ENCODE measurements at places on chromosomes 3 and 15. TPM values are rescaled to one million over a fixed set of nuclear protein-coding genes. Genes with fewer than 3 reads are reported as not detected.

DNA sequence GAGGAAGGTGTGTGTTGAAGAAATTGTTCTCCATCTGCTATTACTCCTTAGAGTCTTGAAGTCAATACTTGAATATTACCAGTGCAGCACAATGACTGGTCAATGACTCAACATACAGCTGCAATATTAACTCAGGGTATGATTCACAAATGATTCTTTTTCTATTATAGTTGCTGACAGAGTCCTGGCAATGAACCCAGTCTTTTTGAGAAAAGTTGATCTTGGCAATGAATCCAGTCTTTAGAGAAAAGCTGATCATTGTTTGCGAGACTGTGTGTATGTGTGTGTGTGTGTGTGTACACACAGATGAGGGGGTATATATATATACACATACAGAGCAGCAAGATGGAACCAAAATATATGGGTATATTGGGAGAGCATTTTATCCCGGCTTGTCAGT is 315.1 kb downstream of the ZNF385D start:
- no peak for DNase-seq

- no peak for DNase-seq
Observed at GRCh38 chr3:151008699-151009098, 36.2 kb upstream of the CLRN1 start.

DNA sequence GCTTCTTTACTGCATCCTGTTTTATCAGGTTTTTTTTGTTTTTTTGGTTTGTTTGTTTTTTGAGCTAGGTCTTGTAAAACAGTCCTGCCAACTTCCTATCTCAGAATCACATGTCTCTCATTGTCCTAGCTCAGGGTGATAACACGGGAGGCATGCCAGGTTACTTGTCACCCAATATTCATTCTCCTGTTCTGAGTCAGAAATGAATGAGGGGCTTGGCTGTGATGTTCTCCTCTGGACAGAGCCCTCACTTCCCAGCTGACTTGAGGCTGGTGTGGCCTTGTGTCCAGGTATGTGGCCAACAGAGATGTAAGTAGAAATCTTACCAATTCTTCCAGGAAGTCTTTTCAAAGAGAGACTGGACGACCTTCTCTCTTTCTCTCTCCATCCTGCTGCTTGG is 317.0 kb downstream of the GABRB3 start:
- no peak for DNase-seq

DNA sequence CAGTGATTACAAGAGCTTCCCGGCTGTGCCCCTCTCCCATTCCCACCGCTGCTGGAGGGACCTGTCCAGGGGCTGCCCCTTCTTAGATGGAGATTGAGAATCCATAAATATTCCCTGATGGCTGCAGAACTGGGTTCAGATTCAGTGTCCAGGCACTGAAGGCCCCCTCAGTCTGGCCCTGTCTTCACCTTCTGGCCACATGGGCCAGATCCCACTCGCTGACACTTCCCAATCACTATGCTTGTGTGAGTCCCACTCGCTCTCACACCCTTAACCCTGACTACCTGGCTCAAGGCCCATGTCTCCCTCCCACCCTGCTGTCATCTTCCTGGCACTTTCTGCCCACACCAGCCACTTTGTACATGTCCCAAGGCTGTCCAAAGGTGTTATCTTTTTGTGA is 15.5 kb upstream of the MRPS22 start:
- no peak for DNase-seq

DNA sequence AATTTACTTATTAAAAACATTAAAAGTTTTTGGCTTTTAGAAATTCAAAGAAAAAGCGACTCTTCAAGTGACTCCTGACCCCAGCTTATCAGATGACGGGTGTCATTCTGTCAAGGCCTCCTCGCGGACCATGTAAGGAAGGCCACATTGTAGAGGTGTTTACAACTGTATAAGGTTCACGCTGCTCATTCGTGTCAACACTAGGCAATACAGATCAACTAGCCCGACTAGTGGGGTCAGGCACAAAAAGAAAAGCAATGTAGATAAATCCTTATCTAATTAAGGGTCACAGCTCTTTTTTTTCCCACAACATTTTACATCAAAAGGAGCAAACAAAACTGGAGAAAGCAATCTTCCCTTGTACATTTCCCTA is 207.5 kb upstream of the NR2F2 start:
- no peak for DNase-seq

DNA sequence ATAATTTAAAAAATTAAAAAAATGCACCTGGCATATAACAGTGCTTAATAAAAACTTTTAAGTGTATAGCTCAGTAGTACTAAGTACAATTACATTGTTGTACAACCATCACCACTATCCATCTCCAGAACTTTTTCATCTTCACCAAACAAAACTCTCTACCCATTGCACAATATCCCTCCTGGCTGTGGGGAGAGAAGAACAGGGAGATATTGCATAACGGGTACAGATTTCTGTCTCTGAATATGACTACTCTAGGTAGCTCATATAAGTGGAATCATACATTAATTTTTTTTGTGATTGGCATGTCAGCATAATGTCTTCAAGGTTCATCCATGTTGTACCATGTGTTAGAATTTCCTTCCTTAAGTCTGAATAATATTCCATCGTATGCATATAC is 91.0 kb upstream of the PLAAT1 start:
- no peak for DNase-seq

DNA sequence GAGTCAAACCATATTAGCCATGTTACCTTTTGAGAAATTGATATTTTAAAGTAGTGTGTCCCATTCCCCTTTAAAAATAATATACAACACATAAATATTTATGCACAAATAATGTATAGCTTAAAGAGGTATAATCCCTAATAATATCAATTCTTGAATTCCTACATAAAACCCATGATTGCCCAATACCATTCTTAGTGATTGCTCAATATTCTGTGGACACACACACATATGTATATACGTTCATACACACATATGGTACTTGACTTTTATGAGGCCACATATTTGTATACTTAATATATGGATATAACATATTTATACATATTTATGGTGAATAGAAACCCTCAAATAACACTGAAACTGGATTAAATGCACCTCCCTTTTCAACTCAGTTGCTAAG is 367.4 kb downstream of the ZBBX start:
- DNase-seq, result no peak

DNA sequence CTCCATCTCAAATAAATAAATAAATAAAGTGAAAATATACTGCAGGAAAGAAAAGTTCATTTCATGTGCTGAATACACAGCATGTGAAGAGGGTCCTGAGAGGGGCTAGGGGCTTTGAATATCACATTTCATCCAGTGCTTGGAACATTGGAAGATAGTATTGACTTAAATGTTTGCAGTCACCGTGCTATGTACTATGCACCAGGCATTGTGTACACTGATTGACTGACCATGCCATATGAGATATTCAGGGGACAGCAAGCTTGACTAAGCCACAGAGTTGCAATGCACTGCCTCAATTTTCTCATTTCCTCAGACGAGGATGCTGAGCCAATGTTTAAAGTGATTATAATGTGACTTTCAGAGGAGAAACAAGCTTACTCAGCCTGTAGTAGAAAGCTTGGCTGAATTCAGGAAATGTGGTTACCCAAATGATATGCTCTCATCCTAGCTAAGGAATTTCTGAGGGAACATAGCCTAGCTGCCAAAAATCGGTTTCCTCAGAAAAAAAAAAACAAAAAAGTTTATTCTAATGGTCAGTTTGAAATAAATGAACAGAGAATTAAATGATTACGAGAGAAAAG is 557.9 kb downstream of the FGF12 start:
- DNase-seq, result no peak

- peak; percentile 85 for DNase-seq
Observed at GRCh38 chr15:73924171-73924921, 1.9 kb upstream of the LOXL1 start.

DNA sequence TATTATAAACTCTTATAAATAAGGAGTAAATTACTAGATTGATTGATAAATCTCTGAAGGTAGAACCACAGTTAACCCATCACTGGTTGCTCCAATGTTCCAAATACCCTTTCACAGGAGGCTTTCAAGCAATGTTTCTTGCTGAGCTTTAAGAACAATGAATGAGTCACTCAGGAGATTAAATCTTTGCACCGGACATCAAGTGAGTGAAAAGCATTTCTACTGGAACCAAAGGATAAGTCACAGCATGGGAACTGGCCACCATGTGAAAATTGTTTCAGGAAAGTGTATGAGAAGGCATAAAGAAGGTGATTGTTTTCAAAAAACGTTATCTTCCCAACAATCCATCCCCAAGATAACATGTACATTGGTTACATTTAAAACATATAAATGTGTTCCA is 90.6 kb downstream of the CNTN3 start:
- no peak for DNase-seq

- DNase-seq, result no peak
Observed at GRCh38 chr15:26049900-26050657, 187.0 kb upstream of the ATP10A start.

DNA sequence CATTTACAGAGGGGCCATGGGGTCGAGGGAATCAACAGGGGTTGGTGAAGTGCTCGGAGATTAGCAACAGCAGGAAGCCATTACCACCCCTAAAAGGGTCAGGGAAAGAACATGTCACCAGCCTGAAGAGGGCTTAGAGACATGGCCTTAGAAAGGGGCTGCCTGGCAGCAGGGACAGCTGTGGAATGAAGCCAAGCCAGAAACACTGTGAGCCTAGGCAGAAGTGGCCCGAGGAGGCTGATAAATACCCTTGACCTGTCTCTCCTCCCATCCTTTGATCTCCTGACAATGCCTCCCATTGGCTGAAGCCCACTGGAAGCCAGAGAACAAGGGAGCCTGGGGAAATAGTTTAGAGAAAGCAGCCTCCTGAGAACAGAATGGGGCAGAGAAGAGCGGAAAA is 31.4 kb downstream of the GPD1L start:
- no peak for DNase-seq

GRCh38 chr3:64190517-64191515 is 34.5 kb downstream of the PRICKLE2 start:
- no peak for DNase-seq

DNA sequence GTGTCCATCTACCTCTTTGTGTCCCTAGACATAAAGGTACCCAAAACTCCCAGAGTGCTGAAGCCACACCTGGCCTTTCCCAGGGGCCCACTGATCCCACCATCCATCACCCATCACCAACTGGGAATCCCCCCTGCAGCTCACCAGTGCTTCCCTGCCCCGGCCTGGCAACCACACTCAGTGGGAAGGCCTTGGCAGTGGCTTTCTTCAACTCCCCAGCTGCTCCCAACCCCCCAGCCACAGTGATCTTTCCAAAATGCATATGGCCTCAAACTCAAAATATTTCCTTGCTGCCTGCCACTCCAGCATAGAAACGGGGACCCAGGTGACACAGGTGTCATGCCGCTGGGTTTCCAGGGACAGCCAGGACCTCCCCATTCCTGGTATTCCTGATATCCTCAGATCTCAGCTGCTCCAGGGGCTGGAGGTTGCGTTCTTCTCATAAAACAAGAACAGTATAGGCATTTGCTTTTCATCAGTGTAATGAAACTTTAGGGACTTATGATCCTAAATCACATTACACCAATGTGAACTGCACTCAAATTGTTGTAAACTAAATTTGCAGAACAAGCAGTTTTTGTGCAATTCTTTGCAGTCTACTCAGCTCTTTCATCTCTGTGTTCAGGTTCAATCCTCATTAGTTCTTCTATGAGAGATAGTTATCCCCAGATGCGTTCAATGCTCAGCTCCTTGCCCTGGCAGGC is 1.3 kb downstream of the OCA2 start:
- DNase-seq, result no peak

GRCh38 chr15:74763416-74763815 is 14.8 kb downstream of the CYP1A2 start:
- DNase-seq, result no peak

DNA sequence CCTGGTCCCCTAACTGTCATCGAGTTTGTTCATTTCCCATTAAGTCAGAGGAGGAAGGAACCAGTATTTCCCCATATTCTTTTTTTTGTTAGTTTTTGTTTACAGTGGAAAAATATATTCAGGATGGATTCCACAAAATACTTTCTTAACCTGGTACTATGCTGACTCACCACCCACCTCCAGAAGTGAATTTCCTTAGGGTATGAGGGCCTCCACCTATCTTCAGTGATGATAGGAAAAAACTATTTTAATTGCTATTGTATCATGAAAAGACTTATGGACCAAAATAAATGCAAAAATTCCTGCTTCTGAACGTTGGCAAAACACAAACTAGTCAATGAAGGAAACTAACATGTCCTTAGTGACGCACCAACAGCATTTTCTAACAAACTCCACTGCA is 64.2 kb upstream of the FOXP1 start:
- DNase-seq, result no peak

DNA sequence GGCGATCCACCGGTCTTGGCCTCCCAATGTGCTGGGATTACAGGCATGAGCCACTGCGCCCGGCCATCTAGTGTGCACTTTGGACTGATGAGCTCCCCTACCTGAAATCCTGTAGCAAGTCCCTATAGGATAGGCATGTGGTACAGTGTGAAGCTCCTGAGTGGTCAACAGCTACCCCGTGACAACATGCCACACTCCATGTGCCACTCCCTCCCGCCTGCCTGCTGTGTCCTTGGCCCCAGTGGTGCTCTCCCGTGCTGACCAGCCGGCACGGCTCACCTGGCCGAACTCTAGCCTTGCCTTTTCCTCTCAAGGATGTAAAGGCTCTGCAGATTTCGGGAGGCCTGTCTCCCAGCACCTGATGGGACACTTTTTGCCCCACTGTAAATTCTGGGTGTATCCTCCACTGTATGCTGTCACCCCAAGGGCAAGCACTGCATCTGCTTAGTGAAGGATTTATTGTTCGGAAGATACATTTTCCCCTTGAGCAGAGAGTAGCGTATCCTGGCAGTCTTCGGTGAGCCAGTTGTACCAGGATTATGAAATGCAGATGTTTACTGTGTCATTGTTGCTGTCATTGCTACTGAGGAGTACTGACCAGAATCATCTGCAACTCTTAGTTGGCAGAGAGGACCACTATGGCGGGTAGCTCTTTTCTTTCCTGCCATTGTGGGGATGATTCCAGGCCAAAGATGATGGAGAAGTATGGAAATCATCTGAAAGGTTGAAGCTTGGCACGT is 64.7 kb downstream of the IGF1R start:
- no peak for DNase-seq

DNA sequence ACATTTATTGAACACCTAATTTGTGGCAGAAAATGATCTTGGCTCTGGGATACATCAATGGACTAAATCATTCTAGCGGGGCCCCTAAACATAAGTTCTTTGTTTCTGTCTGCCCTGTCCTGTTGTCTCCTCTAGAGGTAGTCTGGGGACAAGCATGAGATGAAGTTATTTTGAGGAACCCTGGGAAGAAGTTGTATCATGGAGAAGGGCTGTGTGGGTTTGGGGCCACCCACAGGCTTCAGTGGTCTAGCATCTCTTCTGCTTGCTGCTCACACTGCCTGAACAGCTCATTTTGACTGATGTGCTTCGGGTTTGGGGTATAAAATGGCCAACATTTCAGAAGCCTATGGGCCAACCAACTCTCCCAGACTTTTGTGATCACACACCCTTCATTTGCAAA is 50.3 kb upstream of the OSBPL11 start:
- no peak for DNase-seq

NANOGP8 gene
- total RNA-seq, result not detected

TMEM108 gene
- total RNA-seq, result not detected

ATP8B4 gene
- total RNA-seq, result 15.1 TPM

GP5 gene
- 0.11 TPM for total RNA-seq

EFCC1 gene
- total RNA-seq, result 3.6 TPM

METTL6 gene
- 8.0 TPM for total RNA-seq

MUC20 gene
- total RNA-seq, result 52.0 TPM

CCDC54 gene
- not detected for total RNA-seq

SPSB4 gene
- not detected for total RNA-seq

TADA3 gene
- total RNA-seq, result 106 TPM

CERS3 gene
- not detected for total RNA-seq

CCR8 gene
- total RNA-seq, result not detected
